Stimulated activated CD8-positive, alpha-beta memory T cell treated with anti-CD3 and anti-CD28 coated beads, Interleukin-2, amount 100 ng/mL, for 1 hour (primary cell): ENCODE measurements at places on chromosomes 3 and 15.

DNA sequence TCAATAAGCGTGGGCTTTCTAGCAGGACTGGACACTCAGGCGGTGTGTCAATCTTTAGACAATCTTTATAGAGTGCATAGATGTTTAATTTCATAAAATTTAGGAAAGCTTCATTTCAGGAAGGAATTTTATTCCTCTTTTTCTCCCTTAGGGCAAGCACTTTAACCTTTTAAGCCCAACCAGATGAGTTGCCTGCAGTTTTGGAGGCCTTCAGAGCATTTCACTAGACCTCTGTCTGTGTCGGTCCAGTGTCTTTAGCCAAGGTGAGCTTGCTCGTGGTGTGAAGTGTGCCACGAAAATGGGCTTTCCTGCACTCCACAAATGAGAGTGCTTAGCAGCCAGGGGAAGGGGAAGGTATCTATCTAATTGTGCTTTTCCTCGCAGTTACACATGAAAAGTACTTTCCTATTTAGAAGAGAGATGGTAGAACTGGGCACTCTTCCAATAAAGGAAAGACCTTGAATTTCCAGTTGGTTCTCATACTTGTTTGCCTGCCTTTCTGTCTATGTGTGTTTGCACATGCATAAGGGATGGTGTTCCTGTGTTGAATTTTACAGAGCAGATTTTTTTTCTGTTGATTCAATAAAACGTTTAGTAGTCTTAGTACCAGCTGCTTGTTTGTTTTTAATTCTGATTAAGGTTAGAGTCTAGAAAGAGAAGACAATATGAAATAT, 53.6 kb downstream of the FEZF2 start:
- DNase-seq = no peak

DNA sequence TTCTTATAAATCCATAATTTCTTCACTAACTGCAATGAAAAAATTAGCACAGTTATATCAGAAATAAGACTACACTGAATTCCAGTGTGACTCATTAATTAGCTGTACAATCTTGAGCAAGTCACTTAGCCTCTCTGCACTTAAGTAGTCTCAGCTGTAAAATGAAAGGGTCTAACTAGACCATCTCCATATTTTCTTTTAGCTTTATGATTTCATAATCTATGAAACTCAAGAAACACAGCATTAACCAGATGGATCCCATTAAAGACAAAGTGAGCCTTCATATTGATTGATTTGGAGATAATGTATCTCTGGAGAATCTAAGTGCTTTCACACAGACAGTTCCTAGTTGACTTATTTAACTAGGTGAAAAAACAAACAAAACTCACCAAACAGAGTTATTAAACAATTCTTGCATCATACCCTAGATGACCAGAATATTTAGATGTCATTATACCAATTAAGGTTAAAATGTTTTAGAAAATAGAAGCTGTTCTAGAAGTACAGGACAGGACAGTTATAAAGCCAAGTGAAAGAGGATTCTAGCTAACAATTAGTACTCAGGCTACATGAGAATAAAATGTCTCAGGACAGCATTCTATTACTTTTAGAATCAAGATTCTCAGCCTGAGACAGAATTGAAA, 11.2 kb downstream of the CSNK1G1 start:
- DNase-seq = no peak

- DNase-seq = no peak
These were observed 104.9 kb downstream of the NSUN3 start for GRCh38 chr3:94167796-94168195.

DNA sequence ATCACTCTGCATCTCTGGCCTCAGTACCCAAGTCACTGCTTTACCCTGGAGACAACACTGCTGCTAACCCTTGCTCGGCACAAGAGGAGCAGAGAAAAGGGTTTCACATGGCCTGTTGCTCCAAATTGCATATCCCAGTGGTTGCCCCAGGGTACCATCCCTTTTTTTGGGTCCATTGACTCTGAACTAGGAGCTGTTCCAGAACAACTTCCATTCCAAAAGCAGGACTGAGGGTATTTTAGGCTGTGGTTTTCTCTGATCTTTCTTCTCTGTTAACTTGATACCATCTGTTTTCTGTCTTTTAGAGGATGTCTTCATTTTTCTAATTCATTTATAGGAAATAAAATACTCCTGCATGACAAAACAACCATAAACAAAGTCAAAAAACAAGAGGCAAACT, 17.3 kb upstream of the RYK start:
- DNase-seq = no peak

DNA sequence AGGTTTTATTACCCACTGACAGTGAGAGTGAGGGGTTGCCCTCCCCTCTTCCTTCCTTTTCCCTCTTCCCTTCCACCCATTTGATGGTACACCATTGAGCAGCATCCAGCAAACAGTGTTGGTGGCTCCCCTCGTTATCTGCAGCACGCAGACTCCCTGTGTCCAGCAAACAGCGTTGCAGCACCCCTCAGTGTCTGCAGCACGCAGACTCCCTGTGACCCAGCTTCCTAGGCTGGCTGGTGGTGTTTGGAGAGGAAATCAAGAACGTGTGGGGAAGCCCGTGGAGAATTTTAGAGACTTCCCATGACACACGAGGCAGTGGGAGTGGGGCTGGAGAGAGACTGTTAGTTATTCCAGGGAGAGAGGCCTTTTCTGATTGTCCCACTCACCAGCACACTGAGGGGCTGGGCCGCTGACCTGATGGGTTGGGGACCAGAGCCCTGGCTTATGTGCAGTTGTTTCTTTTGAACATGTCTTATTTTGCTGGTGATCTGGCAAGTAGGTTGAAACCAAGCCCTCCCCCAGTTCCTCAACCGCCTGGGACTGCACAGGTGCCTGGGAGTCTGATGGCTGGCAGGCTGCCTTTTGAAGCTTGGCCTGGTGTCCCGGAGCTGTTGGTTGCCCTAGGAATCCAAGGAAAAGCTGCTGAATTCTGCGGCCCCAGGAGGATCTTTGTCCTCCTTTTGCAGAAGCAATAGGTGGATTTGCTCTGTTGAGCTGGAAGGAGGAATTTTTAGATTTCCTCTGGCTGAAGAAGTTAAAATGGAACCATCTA, 19.0 kb downstream of the APBA2 start:
- DNase-seq = no peak

- no peak for DNase-seq
These were observed 65.1 kb upstream of the TEX264 start for GRCh38 chr3:51605938-51606337.

DNA sequence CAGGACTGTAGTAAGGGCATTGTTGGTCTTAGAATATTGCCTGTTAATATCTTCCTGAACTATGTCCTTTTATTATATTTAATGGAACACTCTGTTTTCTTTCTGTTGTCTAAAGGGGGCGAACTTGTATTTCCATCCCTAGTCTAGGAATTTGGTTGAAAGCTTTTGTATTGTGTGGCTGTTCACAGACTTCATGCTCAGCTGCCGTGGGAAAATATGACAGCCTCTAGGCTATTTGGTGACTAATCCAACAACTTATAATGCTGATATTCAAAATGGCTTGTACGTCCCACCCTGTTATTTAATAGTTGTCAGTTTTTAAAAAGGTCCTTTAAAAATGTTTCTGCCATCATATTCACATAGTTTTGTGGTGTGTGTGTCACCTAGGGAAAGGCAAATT, 202.6 kb downstream of the KLHL25 start:
- no peak for DNase-seq

DNA sequence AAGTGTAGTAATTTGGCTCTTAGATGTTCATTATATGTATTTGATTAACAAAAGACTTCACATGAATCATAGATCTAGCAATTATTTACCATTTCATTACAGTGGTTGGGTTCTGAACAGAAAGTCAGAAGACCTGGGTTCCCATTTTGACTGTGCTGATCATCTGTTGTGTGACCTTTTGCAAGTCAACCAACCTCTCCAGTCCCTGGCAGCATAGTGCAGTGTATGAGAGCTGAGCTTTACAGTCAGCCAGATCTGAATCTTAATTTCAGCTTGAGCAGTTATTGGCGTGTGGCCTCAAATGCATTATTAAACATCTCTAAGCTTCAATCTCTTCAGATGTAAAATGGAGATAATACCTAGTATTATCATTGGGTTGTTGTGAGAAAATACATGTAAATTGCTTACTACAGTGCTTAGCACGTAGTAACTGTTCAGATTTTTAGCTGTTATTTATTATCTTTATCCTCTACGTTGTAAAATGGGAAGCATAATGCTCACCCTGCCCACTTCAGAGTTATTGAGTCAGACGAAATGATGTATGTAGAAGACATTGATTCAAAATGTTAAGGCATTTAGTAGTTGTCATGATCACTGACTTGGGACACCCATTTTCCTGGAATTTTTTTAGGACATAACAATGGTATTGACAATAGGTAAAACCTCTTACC, 104.0 kb downstream of the KLHL25 start:
- no peak for DNase-seq

DNA sequence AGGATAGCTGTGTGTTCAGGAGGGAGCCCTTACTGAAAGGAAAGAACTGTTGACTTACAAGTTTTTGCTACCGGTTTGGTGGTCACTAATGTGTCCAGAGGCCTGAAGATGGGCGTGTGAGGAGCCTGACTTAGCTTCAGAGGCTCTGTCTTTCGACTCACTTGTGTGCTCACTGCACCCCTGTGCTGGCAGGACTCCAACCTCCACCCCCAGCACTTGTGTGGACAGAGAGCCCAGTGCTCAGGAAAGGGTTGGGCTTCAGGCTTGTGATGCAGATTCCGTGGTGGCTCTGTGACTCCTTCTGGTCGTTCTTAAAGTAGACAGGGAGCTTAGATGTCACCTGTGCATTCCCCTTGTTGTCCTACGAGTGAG, 100.9 kb downstream of the PGPEP1L start:
- DNase-seq = no peak

- DNase-seq = no peak
These were observed 302.8 kb upstream of the MDFIC2 start for GRCh38 chr3:70615286-70615685.

DNA sequence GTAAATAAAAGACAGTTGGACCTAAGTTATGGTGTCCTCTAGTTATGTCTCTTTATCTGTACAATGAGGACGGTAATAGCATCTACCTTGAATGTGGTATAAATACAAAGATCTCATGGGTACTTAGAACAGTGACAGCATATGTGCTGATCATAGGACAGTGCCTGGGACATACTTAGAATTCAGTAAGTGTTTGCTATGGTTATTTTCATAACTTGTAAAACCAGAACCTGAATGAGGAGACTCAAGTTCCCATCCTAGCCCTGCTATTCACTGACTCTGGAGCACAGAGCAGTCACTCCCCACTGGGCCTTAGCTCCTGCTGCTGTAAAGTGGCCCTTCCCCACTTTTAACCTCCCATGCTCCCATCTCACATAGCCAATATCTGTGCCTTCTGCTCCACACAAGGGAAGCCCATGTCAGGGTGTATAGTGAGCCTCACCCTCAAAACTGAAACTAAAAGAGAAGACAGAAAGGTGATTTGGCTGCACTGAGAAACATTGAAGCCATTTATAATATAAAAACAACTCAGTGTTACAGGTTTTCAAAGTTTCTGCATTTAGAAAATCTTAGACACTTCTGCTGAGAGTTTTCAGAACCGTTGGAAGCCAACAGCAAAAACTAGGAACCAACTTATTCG, 225.4 kb upstream of the UBE2E2 start:
- DNase-seq = no peak

GRCh38 chr15:25240461-25241021, 198.3 kb downstream of the UBE3A start:
- no peak for DNase-seq

DNA sequence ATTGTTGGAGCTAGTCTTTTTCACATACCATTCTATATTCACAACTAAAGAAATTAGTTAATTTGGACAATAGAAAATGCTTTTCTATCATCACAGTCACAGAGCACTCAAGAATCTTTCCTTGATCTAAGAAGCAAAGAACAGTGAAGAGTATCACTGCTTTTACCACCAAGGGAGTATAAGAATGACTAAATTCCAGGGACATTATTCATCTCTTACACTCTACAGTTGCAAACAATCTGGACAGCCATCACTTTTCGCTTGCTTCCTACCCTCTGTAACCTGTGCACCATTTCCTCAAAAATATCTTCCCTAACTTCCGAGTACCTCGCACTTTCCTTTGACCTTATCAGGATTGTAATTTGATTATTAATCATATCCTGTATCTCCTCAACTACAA, 359.5 kb upstream of the TMCO5A start:
- DNase-seq = no peak

GRCh38 chr3:46370839-46371518, at the start of gene CCR5:
Gene CCR5, plus strand, starts transcription at chr3:46370946. Its CDS starts 1,957 bp downstream, at chr3:46372903.
- DNase-seq = no peak

GRCh38 chr15:36428102-36428845, 151.2 kb upstream of the CDIN1 start:
- no peak for DNase-seq

- no peak for DNase-seq
These were observed 87.2 kb downstream of the SLCO3A1 start for GRCh38 chr15:91940496-91941381.

GRCh38 chr15:85890620-85890980, 95.9 kb upstream of the KLHL25 start:
- DNase-seq = no peak

GRCh38 chr3:167066977-167067786, 312.9 kb downstream of the ZBBX start:
- DNase-seq = no peak

DNA sequence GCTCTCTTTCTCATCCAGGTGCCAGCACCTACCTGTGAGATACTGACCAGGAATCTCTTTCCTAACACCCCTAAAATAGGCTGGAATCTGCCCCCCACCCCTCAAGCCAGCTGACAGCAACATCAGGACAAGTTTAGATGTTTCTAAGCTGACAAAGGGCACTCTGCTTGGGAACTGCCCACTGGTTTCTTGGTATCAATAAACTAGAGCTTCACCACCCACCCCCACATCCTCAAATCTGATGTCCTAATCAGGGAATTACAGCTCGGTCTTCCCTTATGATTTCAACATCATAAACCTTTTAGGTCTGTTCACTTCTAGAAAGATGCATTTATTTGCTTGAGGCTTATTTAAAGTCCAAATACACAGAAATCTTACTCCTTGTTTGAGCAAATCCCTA, 34.7 kb downstream of the CEP19 start:
- no peak for DNase-seq

DNA sequence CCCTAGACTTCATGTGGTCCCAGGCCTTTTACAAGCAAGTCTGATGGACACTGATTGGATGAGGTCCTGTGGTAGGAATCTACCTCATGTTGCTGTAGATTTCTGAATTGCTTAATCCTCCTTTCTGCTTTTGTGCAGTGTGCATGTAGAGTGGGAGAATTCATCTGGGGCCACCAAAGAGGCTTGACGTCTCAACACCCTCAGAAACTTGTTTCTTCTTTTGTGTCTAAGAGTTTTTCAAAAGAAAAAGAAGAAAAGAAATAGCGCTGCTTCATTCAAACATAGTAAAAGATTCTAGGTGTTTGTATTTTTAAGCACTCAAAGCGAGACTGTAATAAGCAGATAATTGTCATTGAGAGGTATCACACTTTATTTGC, 46.2 kb downstream of the NR1D2 start:
- DNase-seq = no peak

GRCh38 chr15:37252530-37252929, 152.2 kb upstream of the MEIS2 start:
- DNase-seq = no peak

- no peak for DNase-seq
These were observed 664.0 kb upstream of the SGO1 start for GRCh38 chr3:20849975-20850374.

GRCh38 chr15:74821091-74821789, 5.2 kb upstream of the CPLX3 start:
- no peak for DNase-seq
